ENCODE measurements at places on chromosomes 11 and 22. TPM values are rescaled to one million over a fixed set of nuclear protein-coding genes. Genes with fewer than 3 reads are reported as not detected.
A peak's percentile ranks its signal among the peaks of the same experiment; 100 is the strongest.

Gene MFRP
- not detected for total RNA-seq

Gene SIDT2
- total RNA-seq, result 11.5 TPM

Gene GATD1
- total RNA-seq, result 35.8 TPM

Gene TIMM10B
- total RNA-seq, result 60.1 TPM

Gene DRAP1
- 52.3 TPM for total RNA-seq

Gene APLNR
- total RNA-seq, result not detected

Gene MMP1
- 0.09 TPM for total RNA-seq

Gene FIBIN
- total RNA-seq, result not detected

DNA sequence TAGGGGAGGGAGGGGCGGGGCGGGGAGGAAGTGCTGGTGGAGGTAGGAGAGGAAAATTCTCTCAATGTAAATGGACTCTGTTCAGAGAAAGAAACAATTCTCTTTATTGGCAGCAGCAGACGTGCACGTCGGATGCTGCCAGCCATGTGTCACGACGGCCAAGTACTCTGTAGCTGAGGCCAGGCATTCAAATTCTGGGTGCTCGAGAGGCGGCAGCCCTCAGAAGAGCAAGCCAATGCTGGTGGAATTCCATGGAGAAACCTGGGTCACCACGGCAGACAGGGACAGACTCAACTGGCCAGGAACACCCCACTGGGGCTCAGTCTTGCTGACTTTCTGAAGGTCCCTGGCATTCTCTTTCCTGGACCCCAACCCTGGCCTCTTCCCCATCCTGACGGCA, 90.8 kb downstream of the ABTB2 start:
- DNase-seq, result no peak

- DNase-seq, result no peak
Observed at GRCh38 chr11:123797114-123797513, 9.0 kb downstream of the OR6M1 start.

DNA sequence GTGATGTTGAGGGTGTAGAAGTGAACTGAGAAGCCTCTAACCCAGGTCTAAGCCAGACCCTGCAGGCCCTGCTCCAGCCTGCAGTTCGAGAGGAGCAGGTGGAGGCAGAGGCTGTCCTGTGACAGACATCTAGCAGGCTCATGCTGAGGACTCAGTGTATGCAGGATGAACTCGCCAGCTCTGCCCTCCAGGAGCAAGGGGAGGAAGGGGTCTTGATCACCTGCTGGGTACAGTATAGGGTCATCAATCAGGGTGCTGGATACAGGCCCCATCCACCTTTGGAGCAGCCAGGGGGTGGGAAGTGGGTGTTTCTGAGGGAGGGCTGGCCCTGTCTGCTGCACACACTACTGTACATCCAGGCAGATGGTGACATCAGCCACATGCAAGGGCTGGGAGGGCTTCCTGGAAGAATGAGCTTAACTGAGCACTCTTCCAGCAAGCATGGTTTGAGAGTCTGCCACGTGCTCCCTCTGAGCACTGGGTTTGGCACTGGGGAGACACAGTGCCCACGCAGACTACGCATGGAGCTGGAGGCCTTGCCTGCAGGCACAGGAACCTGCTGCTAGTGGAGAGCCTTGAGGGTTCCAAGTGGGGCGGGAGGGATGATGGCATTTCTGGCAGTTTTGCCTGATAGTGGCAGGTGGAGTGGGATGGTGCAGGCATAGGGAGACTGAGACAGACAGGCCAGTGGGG, 9.2 kb downstream of the MAPK8IP1 start:
- no peak for DNase-seq

- no peak for DNase-seq
Observed at GRCh38 chr11:69903211-69903610, 84.0 kb upstream of the FGF3 start.

GRCh38 chr11:17770048-17770652, 35.6 kb downstream of the KCNC1 start:
- peak; percentile 91 for DNase-seq

DNA sequence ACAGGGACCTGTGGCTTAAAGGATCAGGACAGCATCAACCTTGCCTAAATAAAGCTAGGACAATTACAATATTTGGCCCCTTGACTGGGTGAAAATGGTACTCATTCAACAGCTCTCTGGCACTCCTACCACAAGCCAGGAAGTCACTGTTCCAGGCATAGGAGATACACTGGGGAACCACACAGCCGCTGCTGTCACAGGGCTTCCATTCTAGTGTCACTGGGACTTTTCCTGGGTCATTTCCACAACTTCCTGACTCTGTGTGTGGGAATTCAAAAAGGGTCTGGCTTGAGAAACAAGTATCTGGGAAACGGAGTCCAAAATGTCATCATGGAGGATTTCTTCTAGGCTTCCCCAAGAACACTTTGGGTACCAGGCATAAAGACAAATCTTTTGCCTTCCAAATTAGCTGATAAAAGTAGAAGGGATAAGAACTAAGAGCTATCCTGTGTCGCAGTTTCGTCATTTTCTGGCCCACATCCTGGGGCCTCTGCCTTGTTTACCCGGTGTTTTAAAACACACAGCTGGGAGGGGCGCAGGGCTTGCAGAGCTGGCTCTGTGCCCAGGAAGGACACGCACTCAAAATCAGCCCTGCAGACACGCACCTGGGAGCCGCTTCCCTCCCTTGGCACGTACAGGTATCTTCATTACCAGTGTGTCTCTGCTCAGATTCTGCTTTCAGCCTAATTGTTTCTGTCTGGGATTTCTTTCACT, 38.0 kb downstream of the TMEM45B start:
- DNase-seq, result peak; percentile 85

GRCh38 chr22:37053310-37054055, 1.9 kb downstream of the KCTD17 start:
- no peak for DNase-seq

- no peak for DNase-seq
Observed at GRCh38 chr11:68652683-68653156, 31.6 kb upstream of the GAL start.

DNA sequence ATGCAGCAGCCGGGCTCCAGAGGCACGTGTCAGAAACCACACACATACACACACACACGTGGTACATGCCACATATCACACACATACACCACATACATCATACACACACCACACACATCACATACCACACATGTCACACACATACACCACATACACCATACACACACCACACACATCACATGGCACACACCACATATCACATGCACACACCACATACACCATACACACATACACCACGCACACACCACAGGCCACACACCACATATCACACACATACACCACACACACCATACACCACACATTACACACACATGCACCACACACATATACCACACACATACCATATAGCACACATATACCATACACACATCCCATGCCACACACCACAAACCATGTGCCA, 97.5 kb upstream of the PRR5 start:
- DNase-seq, result no peak

- no peak for DNase-seq
Observed at GRCh38 chr11:14409891-14410290, 50.9 kb upstream of the RRAS2 start.

DNA sequence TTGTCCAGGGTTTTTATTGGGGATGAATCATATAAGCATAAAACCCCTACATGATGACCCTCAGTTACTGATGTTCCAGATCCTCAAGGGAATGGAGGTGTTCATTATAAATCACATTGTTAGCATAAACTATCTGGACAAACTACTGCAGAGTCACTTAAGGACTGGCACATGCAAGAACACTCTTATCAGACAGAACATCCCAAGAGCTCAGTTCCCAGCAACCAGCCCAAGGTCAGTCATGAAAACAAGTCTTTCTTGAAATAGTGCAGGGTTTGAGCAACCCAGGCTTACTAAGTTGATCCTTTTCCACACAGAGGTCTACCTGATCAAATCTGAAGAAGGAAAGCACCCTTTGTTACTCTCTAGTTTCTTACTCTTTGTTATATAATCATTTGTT, 13.5 kb upstream of the PTS start:
- no peak for DNase-seq

DNA sequence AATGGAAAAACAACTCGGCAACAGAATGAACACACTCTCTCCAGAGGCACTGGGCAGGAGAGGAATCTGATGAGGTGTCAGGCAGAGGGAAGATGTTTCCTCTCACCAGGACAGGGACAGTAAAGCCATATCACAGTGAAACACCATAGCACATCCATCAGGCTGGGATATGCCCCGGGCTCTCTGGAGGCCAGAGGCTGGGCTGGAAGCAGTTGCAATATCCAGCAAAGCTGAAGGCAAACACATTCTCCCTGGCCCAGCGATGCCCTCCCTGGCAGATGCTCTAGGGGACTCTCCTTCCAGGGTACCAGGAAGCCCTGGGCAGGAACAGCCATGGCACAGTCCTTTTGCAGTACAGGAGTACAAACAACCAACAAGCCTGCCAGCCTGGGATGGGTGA, 11.1 kb downstream of the RSPH14 start:
- no peak for DNase-seq

DNA sequence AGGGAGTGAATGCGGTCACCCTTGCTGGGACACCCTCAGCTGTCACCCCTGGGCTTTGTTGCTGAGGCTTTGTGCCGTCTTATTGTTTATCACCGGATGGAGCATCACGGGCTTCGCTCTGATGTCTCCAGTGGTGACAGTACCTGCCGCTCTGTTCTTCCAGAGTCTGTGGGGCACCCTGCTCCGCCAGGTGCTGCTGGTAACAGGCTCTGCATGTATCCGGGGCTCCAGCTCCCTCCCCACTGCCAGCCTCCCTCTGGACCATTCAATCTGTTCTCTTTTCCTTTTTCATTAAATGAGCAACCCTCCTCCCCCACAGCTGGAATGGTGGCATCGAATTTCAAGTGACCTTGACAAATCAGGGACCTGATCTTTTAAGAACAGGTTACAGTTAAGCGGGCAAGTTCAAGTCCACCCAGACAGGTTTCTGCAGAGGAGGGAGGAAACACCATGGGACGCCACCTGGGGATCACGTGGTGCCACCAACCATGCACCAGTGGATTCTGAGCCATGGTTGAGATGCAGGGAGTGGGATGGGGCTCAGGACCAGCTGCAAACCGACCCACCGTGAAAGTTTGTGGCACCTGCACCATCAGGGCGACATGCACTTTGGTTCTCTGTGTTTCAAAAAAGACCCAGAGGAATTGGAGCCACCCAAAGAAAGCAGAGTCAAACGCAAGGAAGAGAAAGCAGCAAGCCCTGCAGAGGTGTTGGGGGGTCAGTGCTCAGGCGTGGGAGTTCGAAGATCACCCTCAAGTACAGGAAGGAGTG, 89.3 kb downstream of the BCR start:
- no peak for DNase-seq

- no peak for DNase-seq
Observed at GRCh38 chr22:26054841-26055605, 114.2 kb upstream of the SEZ6L start.

DNA sequence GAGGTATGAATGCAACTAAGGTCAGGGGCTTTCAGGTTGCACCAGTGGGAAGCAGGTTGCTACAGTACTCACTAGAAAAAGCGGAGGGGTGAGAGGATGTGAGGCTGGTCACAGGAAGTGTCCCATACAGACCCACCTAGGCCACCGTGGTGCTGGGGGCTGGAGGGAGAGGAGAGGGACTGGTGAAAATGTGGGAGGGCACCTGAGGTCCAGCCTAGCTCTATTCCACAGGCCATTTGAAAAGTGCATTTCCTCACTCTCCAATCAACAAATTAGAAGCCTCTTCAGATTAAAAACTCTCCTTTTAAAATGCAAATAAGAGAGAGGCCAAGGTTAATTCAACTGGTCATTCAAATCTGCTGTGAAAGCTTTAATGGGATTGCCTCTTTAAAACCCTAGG, 38.6 kb upstream of the NCAM1 start:
- DNase-seq, result no peak

DNA sequence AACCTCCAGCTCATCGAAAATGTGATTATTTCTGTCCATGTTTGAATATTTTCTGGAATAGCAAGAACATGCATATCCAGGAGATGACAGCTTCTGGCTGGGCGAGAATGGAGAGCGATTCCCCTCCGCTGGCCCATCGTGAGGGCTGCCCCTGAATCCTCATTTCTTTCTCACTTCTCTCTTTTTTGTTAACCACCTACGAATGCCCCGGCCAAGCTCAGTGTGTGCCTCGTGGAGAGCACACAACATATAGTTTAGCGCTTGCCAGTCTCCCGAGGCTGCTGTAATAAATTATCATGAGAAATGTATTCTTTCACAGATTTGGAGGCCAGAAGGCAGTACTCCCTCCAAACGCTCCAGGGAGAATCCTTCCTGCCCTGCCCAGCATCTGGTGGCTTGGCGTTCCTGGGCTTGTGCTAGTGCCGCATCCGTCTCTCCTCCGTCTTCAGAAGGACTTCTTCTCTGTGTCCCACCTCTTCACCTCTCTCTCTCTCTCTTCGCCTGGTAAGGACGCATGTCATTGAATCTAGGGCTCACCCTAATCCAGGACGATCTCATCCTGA, 1306.0 kb downstream of the TBC1D22A start:
- no peak for DNase-seq

DNA sequence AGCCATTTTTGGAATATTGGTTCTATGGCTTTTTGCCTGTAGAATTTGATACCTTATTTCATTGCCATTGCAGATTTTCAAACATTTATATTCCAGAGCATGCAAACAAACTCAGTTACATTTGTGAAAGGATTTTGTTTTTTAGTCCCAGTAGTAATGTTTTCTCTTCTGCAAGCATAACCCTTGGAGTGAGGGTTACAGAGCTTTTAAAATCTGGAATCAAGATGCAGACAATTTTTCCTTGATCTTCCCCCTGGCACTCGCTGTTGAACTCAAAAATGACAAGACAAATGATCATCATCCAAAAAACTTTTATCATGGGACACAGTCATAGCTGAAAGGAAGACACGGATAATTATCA, 20.8 kb downstream of the BBOX1 start:
- no peak for DNase-seq

- no peak for DNase-seq
Observed at GRCh38 chr11:68266121-68266891, 5.5 kb downstream of the C11orf24 start.

DNA sequence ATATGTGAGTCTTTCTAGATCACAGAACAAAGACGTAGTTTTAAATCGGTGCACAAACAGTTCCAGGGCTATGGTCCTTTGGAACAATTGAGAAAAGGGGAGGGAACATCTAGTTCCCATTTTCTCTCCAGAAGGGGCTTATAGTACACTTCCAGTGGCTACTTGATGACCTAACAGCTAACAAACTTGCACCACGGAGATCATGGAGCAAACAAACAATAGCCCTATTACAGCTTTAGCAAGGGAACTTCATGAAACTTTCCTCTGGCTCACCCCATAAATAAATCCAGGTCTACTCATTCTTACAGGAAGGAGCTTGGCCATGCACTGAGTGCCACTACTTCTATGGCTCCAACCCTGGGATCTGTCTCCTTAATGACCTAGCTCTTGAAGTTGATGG, 8.3 kb upstream of the FOLR2 start:
- DNase-seq, result no peak

- DNase-seq, result no peak
Observed at GRCh38 chr11:127627629-127628457, 627.3 kb upstream of the KIRREL3 start.

- DNase-seq, result peak; percentile 98
Observed at GRCh38 chr11:12845739-12846358, 163.3 kb upstream of the RASSF10 start.
